ENCODE measurements at places on chromosomes 5 and 9.
A peak's percentile ranks its signal among the peaks of the same experiment; 100 is the strongest.

GRCh38 chr5:84287951-84288350 is 96.7 kb downstream of the EDIL3 start:
- H3K4me3 ChIP-seq, result no peak overlapping the region
- no peaks in the 10 kb centered on the region for H3K27me3 ChIP-seq
- H3K4me1 ChIP-seq, result no peaks in the 10 kb centered on the region
- no peak overlapping the region for H3K27ac ChIP-seq
- peak; percentile 30 for DNase-seq

DNA sequence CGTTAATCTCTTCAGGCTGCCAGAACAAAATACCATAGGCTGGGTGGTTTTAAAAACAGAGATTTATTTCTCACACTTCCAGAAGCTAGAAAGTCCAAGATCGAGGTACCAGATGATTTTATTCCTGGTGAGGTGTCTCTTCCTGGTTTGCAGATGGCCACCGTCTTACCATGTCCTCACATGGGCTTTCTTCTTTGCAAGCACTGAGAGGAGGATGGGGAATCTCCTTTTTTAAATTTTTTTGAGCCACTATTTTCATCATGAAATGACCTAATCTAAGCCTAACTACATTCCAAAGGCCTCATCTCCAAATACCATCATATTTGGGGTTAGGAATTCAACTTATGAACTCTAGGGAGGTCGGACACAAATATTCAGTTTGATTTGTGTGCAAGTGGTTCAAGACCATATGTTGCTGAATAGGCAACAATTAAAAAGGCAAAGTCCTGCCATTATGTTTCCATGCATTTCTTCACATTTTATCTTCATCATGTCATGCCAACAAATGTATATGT is 371.2 kb downstream of the CDH18 start:
- no peak overlapping the region for H3K4me3 ChIP-seq
- H3K36me3 ChIP-seq, result no peaks in the 10 kb centered on the region
- no peak overlapping the region for H3K27ac ChIP-seq
- no peak for DNase-seq

DNA sequence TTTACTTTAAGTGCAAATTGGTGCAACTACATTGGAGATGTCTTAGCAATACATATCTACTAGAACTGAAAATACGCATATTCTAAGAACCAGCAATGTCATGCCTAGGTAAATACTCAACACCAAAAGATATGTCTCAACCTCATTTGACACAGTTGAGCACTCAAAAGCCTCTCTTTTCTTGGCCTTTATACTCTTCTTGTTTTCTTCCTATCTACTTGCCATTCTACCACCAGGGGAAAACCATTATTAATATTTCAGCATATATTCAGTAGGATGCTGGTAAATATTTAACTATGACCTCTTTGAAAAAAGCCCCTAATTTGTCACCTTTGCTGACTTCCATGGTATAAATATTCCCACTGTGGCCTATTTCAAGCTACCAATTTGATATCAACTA is 443.8 kb downstream of the LRRC70 start:
- no peaks in the 10 kb centered on the region for H3K4me1 ChIP-seq
- no peak overlapping the region for H3K27ac ChIP-seq
- H3K4me3 ChIP-seq, result no peak overlapping the region
- no peaks in the 10 kb centered on the region for H3K36me3 ChIP-seq

GRCh38 chr9:113267911-113268566 is 7.3 kb downstream of the CDC26 start:
- 0 out of 2 replicates have a peak, but pooled peaks cover 4% of the 10 kb centered on the region for H3K36me3 ChIP-seq
- no peak overlapping the region for H3K4me3 ChIP-seq
- H3K27ac ChIP-seq, result no peak overlapping the region
- no peaks in the 10 kb centered on the region for H3K4me1 ChIP-seq
- no peak for DNase-seq

DNA sequence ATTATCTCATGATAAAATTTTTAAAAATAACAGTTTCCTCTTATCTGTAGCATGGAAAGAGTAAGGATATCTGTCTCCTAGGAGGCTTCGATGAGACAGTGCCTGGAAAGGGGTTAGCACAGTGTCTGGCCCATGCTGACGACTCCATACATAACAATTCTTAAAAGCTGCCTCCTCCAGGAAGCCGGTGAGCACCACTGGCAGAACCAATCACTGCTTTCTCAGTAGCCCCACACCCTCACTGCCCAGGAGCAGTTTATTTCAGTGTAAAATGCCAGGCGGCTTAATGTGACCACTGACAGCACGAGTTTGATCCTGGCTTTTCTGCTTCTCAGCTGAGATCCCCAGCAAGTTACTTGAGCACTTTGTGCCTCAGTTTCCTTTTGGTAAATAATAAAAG is 1.2 kb upstream of the NIPAL4 start:
- H3K4me3 ChIP-seq, result no peak overlapping the region
- no peak overlapping the region for H3K27ac ChIP-seq
- no peak for DNase-seq
- H3K27me3 ChIP-seq, result peaks cover 7% of the 10 kb centered on the region

Measured in MM.1S (cell line).